ENCODE measurements at places on chromosomes 5 and 9.

- DNase-seq = no peak
Measured at GRCh38 chr5:126521130-126521529, 73.9 kb downstream of the ALDH7A1 start.

- no peak for DNase-seq
Measured at GRCh38 chr5:67842806-67843205, 372.8 kb upstream of the PIK3R1 start.

DNA sequence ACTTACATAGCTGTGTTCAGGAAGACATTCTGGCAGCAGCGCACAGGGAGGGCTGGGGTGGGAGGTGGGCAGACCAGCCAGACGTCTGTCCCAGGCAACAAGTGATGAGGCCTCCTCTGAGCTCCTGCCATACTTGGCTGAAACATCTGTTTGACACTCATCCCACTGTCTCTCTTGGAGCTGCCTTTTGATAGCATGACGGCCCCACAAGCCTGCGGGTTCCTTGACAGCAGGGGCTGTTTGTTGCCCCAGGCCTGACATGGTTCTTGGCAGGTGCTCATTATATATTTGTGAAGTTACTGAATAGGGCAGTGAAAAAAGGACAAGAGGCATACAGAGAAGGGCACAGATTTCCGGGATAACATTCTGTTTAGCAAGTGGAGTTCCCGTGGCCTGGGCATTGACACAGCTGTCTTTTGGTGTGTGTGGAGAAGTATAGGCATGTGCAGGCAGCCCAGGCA lies 22.2 kb upstream of the B4GALT1 start:
- DNase-seq = no peak

DNA sequence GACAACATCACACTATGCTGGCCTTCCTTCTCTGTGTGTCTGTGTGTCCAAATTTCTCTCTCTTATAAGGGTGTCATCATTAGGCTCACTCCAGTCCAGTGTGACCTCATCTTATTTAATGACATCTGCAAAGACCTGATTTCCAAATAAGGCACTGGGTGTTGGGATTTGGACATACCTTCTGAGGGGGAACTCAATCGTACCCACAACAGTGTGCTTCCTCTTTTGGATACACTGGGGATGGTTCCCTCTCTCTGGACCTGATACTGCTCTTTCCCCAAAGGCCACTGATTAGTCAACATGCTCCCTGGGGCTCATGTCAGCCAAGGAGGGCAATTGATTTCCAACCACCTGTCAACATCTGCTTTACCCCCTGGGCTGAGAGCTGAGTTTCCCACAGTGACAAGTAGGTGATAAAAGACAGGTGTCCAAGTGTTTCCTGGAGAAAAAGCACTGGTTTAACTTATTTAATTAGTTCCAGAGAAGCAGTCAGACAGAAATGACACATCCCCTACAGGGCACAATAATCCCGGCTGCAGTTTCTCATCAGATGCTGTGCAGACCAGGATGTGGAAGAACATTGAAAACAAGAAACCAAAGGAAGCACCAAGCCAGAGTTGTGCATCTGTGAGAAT lies 17.8 kb upstream of the CEP72 start:
- DNase-seq = no peak

DNA sequence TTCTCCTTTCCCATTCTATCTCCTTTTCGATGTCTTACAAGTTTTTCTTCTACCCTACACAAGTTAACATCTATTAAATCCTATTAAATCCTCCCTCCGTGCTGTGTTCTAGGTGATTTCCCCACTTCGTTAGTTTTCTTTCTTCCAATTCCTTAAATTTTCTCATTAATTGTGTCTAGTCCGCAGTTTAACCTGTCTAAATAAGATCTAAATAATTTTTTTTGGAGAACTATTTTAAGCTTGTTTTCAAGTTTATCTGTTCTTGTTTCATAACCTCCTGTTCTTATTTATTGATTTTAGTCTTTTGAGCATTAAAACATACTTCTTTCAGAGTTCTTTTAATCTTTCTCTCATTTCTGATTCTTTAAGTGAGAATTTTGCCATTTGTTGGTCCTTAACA lies 109.3 kb downstream of the UHRF2 start:
- no peak for DNase-seq

DNA sequence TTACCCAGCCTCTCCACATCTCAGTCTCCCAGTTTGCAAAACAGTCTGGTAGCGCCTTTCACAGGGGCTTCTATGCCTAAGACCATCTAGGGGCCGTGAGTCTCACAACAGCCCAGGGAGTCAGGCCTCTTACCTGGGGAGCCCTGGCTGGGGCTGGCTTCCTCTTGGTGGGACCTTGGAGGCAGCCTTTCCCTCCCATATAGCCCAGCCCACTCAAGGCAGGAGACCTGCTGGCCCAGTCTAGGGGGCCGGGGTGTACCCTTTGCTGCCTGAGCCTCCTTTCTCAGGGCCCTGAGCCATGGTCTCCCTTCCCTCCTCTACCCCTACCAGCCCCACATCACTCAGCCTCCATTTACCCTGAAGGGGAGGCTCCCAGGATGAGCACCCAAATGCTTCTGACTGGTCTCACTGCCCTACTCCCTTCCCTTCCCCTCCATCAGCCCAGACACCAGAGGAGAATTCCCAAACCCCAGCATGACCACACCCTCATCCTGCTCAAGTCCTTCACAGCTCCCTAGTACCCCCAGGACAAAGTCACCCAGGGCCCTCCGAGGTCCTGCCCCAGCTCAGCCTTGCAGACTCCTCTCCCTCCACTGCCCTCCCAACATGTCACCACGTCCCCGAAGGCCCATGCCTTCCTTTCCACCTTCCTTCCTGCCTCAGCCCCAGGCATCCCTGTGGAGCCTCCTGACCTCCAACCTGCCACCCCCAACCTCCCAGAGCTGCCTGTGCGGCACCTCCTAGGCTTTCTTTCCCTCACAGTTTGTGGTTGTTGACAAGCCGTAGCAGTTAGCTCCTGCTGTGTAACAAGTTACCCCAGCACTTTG lies 55.3 kb downstream of the BARX1 start:
- DNase-seq = no peak

GRCh38 chr9:70352356-70352755 lies 62.1 kb downstream of the KLF9 start:
- no peak for DNase-seq

DNA sequence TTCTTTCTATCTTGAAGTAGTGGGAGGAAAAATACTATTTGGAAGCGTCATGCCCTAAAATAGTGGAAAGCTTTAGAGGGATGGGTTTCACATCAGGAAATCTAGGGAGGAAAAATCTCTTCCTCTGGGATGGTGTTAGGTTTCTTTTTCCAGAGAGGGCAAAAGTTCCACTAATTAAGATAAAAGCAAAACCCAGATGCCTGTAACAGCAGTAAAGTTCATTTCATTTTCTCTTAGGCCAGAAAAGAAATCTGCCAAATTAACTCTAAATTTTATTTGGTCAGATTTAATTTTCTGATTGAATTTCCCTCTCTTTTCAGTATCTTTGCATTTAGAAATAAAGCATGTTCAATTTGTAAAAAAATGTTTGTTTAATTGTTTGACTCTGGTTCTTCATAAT lies 88.8 kb downstream of the LURAP1L start:
- DNase-seq = no peak

- no peak for DNase-seq
Measured at GRCh38 chr9:134221273-134222017, 57.1 kb upstream of the RNU6ATAC start.

- DNase-seq = no peak
Measured at GRCh38 chr5:123965626-123966025, 453.6 kb downstream of the CSNK1G3 start.

- DNase-seq = no peak
Measured at GRCh38 chr9:126275386-126276001, 51.1 kb upstream of the MVB12B start.

- no peak for DNase-seq
Measured at GRCh38 chr9:84300271-84300670, 40.3 kb downstream of the SLC28A3 start.

Data from GM19239 (cell line).